Fibroblast of upper back skin (primary cell): ENCODE measurements at places on chromosomes 3 and 15.

GRCh38 chr3:125280668-125281361 lies 68.3 kb upstream of the SLC12A8 start:
- DNase-seq, result peak; percentile 76

- DNase-seq, result no peak
These were observed 61.7 kb downstream of the FAM227B start for GRCh38 chr15:49558929-49559328.

DNA sequence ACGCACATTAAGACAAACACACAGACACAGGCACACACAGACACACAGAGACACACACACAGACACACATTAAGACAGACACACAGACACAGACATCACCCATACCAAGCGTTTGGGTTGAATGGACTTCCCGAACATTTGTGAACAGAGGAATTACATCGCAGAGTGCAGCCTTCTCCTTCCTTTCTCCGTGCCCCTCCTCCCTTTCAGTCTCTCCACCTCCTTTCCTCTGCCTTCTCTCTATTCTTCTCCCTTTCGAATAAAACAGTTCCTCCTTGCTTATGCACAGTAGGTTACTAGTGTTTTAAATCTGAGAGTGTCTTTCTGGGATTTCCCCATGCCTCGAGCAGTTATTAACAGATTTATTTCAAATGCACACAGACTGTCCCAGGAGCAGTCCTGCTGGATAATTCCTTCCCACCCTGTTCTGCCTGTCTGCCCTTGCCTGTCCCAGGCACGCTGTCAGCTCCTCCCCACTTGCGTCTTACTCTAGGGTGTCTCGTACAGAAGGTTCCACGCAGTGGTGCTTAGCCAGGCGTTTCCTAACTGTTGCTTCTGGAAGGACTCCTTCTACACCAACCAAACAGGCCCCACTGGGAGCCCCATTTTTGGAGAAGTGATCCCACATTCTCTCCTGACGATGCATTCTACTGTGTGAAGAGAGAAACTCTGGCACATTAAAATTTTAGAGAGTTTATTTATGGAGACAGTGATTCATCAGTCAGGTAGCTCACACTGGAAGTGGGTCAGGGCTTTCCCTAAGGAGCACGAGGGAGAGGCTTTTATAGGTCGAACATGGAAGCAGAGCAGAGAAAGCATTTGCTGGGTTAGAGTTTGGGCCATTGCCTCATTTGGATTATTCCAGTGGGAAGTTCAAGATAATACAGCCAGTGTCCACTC lies 163.8 kb downstream of the SV2B start:
- peak; percentile 61 for DNase-seq

- no peak for DNase-seq
These were observed 59.3 kb downstream of the IL16 start for GRCh38 chr15:81255958-81256320.

DNA sequence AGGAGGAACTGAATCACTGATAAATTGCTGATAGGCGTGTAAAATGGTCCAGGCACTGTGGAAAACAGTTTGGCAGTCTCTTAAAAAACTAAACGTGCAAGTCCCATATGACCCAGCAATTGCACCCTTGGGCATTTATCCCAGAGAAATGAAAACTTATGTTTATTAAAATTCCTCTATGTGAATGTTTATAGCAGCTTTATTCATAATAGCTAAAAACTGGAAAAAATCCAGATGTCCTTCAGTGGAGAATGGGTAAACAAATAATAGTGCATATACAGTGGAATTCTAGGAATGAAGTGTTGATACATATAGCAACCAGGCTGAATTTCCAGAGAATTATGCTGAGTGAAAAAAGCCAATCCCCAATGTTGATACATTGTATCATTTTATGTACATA lies 482.2 kb upstream of the PDZRN3 start:
- peak; percentile 23 for DNase-seq

GRCh38 chr3:85851071-85851470 lies 892.3 kb downstream of the CADM2 start:
- DNase-seq, result no peak

GRCh38 chr3:157261000-157261399 lies 101.1 kb upstream of the CCNL1 start:
- DNase-seq, result peak; percentile 81

GRCh38 chr3:99211309-99211708 lies 309.8 kb upstream of the DCBLD2 start:
- DNase-seq, result no peak

DNA sequence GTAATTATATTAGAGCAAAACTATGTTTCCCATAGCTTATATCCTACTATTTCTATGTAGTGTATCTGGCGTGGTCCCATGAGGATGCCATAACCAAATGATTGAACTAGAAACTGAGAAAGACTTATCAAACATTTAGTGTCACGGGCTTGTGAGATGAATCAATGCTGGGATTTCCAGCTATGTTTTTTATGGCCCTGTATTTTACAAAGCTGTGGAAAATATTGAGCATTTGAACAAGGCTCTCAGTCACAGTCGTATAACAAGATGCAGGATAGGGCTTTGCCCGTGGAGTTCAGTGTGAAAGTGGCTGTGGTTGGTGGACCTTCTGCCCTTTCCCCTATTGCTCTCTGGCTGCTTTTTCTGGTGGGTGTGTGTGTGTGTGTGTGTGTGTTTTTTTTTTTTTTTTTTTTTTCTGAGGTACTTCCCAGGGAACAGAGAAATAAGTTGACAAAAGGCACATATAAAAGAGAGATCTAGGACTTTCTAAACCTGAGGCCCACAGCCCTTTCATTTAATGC lies 60.7 kb downstream of the CACNA1D start:
- DNase-seq, result no peak

DNA sequence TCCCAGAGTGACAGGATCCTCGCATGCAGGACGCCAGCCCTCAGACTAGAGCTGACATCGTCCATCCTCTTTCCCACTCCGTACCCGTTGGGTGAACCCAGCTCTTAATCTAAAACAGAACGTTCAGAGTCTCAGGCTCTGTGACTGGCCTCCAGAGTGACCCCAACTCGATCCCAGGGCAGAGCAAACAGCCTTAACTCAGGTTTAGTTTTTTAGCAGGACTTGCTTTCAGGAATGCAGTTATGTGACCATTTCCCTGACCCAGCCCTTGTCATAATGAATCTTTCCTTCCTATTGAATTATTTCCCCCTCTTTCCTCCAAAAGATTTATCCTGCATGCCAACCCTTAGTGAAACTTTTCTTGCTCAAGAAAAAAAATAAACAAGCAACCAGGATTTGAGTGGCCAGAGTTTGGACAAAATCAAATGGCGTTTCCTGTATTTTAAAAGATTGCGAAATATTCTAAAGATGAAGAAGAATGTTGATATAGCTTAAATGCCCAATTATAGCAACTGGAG lies 47.8 kb upstream of the RARB start:
- DNase-seq, result no peak

GRCh38 chr15:28979208-28979841 lies 93.6 kb downstream of the APBA2 start:
- no peak for DNase-seq

- peak; percentile 38 for DNase-seq
These were observed 87.7 kb downstream of the KCNAB1 start for GRCh38 chr3:156207802-156208685.

DNA sequence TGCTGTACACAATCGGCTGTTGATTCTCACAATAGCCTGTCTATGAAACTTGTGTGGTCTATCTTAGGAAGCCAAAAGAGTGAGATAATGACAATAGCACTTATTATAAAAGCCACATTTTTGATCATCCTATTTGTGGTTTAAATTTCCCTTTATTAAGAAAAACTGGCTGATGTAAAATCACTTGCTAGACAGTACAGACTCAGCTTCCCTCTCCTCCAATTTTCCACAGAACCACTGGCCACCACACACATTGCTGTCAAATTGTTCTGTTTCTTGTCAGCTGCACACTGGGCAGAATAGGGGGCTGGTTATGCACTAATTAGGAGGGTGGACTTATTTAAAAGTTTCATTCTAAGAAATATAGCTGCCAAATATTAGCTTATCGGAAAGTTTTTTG lies 425.9 kb downstream of the EPHA3 start:
- DNase-seq, result no peak
